NCI-H524 treated with DMSO at 0.1 percent for 48 hours (cell line): ENCODE measurements at places on chromosomes 7 and 10.

DNA sequence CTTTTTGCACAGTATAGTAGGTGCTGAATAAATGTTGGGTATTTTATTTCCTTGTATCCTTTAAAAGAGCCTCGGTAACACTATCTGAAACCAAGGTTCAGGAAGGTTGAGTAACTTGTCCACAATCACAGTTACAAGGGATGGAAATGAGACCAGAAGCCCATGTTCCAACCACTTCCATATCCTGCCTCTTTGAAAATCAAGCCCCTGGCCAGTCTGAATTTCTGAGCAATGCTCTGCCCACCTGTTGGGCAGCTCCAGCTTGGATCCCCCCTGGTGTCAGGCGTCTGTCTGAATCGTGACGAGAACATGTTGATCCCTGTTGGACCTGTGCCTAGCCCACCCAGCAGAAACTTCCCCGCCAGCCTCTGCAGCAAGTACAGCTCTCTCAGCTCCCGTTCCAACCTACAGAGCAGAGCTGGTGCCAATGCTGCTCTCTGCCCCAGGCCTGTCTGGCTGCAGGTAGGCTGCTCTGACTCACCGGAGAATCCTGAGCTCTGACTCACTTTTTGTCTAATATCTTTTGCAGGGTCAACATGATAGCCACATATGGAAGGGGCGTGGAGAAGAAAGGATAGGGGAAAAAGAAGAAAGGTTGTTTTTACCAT lies 595.5 kb downstream of the INHBA start:
- no peak for DNase-seq

DNA sequence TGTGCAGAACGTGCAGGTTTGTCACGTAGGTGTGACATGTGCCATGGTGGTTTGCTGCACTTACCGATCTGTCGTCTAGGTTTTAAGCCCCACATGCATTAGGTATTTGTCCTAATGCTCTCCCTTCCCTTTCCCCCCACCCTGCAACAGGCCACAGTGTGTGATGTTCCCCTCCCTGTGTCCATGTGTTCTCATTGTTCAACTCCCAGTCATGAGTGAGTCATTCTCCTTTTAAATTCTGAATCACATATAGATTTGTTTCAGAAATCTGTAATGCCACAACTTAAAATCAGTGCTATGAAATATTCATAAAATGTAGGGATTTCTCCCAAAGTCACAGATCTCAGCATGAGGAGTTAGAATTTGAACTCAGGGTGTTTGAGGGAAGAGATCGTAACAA lies 552.5 kb upstream of the MBL2 start:
- no peak for DNase-seq

DNA sequence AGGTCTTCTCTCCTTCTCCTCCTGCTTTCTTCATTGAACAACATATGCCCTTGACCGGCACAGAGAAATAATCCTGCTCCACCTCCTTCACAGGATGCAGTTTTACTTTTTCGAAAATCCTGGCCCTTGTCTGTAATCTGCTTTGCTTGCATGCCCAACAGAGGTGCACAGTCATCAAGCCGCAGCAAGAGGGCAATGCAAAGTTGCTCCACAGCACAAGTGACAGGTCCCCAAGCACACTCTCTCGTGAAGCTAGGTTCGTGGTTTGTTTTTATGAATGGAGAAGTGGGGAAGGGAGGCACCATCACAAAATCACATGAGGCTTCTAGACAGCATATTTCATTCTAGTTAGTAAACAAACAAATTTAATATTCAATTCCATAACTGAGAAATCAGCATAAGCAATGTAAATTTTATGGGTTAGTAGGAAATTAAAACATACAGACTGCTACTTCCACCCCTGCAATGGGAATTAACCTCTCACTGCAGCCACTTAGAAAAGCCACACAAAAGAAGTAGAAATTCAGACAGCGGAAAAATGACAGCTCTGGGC lies 178.8 kb downstream of the TPK1 start:
- DNase-seq: no peak

GRCh38 chr10:61472090-61472674 lies 19.0 kb upstream of the TMEM26 start:
- no peak for DNase-seq

GRCh38 chr10:61385231-61386001 lies 67.8 kb downstream of the TMEM26 start:
- DNase-seq: no peak

DNA sequence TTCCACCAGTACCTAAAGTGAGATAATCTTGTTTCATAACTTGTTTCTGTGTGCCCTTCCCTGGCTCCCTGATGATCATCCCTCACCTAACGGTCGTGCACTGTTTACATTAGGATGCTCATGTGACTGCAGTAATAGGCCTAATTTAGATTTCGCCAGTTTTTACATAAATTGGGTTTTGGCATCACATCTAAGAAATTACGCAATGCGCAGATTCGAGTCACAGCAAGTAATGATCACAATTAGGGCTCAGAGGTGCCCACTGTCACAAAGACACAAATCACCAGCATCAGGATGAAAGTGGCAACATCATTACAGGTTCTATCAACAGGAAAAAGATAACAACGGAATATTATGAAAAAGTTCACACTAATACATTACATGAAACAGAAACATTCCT lies 94.7 kb downstream of the LARP4B start:
- no peak for DNase-seq

- DNase-seq: no peak
Observed at GRCh38 chr7:155066417-155066950, 3.6 kb upstream of the HTR5A start.

- DNase-seq: no peak
Observed at GRCh38 chr7:4769761-4770160, 5.7 kb upstream of the AP5Z1 start.

DNA sequence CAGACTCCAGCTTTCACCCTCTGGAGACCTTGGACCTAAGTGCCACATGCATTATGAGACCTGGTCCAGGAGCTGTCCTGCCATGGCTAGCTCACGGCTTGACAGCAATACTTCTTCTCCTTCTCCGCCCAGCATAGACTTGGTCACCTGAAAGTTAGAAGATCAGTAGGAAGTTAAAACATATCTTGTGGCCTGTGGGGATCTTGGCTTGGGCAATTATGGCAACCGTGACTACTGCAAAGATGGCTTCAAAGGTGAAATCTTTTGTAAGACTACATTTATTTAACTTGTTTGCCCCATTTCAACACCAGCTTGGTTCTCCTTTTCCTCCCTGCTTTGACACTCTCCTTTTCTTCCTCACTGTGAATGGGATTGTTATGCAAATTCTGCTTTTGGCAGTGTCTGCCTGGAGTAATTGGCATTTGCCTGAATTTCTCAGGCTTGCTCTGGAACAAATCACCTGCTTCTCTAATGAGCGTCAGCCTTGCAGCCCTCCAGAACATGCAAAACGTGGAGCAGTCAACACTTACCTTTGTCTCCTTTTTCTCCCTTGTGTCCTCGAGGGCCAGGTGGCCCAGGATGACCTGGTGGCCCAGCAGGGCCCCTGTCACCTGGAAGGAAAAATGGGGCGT lies 53.4 kb downstream of the COL17A1 start:
- no peak for DNase-seq

DNA sequence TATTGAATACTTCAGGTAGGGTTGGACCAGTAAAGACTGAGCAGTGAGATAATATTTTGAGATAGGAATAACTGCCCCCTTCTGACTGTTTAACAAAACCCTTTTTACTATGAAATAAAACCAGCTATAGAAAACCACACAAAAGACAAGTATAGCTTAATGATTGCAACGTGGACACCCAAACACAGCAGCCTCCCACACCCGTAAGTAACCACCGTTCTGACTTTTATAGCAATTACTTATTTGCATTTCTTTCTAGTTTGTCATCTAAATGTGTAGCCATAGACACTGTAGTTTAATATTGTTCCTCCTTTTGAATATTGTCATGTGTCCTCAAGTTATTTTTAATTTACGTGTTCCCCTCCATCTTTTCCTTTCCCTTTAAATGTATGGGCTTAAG lies 42.9 kb upstream of the SYPL1 start:
- no peak for DNase-seq

DNA sequence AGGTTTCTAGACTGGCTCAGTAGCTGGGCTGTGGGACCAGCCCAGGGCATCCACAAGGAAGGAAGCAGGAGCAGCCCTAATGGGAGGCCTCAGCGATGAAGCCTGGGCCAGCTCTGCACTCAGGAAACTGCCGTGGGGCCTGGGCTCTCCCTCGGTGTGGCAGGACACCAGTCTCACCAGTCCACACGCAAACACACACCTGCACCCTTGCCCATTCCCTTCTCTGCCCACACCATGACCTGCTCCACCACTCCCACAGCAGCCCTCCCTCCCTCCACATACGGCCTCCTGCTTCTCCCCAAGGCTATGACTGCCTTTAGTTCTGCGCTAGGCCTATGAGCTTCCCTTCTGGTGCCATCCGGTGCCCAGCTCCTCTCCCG lies 7.1 kb downstream of the FGF8 start:
- no peak for DNase-seq

- DNase-seq: no peak
Observed at GRCh38 chr7:152543799-152544198, 108.0 kb upstream of the KMT2C start.

DNA sequence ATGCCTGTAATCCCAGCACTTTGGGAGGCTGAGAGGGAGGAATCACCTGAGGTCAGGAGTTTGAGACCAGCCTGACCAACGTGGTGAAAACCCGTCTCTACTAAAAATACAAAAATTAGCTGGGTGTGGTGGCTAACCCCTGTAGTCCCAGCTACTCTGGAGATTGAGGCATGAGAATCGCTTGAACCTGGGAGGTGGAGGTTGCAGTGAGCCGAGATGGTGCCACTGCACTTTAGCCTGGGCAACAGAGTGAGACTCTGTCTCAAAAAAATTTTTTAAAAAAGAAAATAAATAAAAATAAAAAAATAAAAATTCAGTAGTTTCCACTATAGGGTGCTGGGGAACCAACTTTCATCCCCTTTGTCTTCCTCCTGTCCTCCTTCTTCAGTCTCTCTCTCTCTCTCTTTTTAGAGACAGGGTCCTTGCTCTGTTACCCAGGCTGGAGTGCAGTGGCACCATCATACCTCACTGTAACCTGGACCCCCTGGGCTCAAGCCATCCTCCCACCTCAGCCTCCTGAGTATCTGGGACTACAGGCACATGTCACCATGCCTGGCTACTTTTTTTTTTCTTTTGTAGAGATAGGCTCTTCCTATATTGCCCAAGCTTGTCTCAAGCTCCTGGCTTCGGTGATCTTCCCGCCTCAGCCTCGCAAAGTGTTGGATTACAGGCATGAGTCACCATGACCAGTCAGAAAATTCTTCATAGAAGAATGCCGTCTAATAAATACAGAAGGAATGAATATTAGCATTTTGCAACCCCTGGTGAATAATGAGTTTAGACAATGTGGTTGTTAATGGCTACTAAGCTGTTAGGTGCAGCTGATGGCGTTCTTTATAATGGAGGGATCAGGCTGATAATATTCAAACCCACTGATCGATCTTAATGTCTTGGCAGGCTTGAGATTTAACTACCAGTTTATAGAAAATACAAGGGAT lies 20.6 kb downstream of the RBM20 start:
- DNase-seq: no peak

DNA sequence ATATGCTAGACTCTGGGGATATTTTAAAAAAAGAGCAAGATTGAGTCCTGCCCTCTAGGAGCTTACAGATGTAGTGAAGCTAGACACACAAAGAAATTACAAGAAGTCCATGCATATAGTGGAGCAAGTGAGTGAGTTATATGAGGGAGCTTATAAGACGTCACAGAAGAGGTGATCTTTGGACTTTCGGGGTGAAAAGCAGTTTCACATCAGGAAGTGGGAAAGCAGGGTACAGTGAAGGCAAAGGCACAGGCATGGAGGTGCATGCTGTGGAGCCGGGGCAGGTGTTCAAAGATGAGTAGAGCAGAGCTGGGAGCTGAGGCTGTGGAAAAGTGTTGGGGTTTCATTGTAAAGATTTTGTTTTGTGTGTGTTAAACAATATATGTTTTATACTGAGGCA lies 38.5 kb upstream of the EXOC6 start:
- no peak for DNase-seq

DNA sequence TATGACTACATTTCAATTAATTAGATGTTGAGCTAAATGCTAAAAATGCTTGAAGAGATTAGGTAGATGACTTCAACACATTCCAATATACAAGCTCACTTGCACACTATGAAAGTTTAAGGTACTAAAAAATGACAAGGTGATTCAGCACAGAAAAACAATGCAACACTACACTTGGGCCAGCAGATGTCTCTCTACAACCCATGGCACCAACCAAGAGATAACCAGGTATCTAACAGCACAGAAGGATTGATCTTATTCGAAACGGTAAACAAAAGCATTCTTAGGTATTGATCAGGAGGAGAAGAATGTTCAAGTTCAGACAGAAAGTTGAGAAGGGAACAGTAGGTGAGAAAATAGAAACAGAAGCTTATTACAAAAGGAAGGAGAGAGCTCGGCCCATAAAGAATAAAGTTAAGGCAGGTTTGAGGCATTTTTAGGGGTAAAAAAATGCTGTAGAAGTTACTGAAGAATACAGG lies 248.2 kb upstream of the KLF14 start:
- DNase-seq: no peak

DNA sequence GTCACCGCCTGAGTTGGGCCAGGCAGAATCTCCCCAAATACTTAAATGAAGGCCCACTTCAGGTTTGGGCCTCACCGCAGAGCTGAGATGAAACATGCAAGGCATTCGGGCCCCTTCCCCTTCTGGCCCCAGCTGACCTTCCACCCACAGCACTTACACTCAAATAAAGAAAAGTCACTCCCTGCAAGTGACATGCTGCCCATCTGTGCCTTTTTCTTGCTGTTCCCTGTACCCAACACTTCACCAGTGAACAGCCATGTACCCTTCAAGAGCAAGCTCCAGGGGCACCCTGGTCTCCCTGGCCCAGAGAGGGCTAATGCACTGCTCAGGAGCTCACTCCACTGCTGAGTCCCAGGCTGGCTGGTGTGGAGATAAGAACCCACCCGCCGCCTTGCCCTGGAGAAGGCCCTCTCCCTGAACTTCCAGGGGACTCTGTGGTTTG lies 40.7 kb downstream of the ZCCHC24 start:
- no peak for DNase-seq

DNA sequence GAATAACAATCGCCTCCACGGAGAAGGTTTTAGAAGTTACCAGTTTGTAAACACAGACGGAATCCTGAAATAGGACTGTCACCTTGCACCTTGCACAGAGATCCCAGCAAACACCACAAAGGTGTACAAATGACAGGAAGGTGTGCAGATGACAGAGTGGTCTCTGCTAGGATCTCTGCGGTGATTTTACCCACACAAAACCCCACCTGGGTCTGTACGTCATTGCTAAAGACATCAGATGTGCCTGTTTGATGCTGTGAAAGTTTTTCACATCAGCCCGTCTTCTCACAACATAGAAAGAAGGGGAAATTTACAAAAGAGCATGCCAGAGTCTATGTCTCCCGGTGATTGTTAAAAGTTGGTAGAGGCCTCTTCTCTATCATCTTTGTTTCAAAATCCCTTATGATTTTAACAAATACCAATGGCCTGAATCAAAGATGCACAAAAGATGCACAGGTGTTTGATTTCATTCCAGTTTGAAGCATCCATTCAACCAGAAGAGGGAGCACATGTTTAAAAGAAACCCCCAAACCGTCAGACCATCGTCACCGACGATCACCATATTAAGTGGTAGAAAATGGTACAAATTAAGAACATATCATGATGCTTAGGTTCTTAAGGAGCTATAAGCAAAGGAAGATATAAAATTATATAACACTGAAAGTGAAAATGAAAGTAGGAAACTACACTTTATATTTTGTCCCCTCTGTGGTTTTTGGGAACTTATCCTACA lies 576.5 kb downstream of the PTPRN2 start:
- no peak for DNase-seq
